ENCODE measurements at places on chromosomes 1 and 21.

GRCh38 chr1:51956528-51957509 lies 33.7 kb downstream of the RAB3B start:
- peak; percentile 72 for DNase-seq

DNA sequence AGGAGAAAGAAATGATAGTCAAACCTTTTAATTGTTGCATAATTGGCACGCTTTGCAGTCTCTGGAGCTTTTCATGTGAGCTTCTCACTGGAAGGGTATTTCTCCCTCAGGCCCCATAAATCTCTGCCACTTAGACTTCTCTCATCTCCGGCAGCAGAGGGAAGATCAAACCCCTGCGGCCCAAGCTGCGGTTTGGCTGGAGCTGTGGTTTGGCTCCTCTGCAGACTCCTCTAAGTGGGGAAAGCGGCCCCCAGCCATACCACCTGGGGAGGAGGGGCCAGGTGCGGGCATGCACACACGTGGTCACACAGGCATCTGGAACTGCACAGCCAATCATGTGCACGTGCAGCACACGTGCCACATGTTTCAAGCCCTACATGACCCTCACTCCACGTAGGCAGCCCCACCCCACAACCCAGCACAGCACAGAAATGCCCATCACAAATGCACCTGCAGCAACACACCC lies 58.3 kb downstream of the UBE2T start:
- peak; percentile 71 for DNase-seq

DNA sequence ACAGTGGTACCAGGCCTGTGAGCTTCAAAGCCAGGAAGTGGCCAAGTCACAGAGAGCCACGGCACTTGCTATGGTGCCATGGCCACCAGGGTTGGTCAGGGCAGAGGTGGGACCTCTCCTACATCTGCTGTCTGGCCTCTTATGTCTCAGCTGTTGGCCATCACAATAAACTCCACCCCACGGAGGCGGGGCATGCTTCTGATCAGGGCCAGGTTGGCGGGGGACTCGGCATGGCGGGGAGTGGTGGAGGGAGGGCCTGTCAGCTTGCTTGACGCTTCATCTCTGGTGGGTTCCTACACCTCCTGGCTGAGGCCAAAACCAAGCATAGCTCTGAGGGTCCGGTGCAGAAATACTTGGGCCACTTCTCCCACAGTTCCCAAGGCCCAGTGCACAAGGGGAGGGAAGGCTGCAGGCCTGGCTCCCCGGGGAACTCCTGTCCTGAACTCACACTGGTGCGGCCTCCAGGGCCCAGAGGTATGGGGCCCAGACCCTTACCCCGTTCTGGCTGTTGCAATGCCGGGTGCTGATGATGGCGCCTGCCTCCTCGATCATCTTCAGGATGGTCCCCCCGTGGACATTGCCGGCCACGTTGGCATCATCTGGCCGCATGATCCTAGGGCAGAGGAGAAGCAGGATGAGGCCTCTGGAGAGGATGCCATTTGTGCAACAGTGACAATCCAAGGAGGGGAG lies 44.2 kb downstream of the ACOT7 start:
- DNase-seq = no peak

DNA sequence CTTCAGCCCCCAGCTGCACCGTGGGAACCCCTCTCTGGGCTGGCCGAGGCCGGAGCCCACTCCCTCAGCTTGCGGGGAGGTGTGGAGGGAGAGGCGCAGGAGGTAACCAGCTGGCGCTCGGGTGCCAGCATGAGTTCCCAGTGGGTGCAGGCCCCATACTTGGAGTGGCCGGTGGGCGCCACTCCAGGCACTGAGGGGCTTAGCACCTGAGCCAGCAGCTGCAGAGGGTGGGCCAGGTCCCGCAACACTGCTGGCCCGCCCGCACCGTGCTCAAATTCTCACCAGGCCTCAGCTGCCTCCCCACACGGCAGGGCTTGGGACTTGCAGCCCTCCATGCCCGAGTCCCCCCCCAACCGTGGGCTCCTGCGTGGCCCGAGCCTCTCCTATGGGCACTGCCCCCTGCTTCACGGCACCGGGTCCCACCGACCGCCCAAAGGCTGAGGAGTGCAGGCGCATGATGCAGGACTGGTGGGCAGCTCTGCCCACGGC lies 47.2 kb downstream of the LRRC53 start:
- no peak for DNase-seq

DNA sequence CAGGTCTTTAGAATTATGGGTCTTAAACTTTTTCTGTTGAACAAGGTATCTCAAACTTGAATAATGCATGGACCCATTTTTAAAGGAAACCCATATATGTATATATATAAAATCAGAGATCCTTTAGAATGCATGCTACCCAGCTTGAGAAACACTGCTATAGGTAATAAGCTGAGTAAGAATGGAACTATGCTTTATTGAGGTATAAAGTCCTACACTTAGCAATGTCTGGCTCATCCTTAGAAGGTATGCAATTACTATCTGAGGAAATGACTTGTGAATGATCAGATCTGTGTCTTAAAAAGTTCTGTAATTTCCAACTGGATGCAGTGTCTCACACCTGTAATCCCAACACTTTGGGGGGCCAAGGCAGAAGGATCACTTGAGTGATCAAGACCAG lies 11.2 kb downstream of the TRAF3IP3 start:
- no peak for DNase-seq

- no peak for DNase-seq
Measured at GRCh38 chr1:114100148-114100547, 53.5 kb downstream of the SYT6 start.

GRCh38 chr1:89842567-89843272 lies 21.9 kb downstream of the LRRC8D start:
- peak; percentile 57 for DNase-seq

Data from AG20443 (cell line).